ENCODE measurements at places on chromosomes 5 and 9.

DNA sequence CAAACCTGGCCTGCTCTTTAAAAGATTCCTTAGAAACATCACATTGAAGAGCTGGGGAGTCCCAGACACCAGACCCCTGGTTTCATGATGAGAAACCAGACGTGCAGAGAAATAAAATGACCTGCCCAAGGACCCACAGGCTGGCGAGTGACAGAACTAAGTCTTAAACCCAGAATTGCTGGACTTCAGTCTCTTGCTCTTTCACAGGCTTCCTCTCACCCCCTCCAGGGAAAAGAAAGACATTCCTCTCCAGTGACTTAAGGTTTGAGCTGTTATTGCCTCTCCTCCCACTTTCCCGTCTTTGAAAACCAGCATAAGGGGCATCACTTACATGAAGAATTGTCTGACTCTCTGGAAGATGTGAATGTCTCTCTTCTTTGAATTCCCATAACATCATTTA is 535.2 kb downstream of the IRX1 start:
- DNase-seq = no peak

GRCh38 chr9:27717991-27718390 is 144.7 kb upstream of the C9orf72 start:
- no peak for DNase-seq

DNA sequence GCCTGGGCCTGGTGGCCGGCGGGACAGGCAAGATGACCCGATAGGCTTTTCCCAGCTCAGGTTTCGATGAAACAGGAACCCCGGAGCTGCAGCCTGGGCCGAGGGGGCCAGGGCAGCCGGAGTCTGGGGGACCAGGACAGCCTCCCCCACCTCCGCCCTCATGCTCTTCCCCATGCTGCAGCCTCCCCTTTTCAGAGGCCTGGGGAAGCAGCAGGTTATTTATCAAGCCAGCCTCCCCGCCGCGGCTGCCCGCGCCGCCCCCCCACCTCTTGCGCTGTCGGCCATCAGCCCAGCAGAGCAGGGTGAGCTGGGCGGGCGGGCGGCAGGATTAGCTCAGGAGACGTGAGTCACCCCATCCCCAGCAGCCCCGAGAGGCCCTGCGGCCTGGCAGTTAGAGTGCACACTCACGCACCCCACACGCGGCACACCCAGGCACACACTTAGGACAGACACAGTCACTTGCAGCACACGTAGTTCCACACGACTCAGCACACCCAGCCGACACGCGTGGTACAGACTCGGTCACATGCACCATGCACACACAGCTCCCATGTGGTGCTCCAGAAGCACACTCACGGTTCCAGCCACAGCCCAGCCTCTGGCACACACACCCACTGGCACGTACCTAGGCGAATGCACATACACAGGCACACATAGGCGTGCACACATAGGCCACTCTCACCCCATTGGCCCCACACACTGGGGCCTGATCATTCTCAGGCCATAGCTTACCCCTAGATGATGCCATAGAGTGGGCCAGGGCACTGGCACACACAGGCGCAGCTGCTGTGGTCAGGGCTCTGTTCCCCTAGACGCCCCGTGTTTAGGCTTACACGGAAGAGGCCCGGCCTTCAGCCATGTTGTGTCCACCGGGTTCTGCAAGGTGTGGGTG is 13.0 kb downstream of the CXXC5 start:
- DNase-seq = no peak

DNA sequence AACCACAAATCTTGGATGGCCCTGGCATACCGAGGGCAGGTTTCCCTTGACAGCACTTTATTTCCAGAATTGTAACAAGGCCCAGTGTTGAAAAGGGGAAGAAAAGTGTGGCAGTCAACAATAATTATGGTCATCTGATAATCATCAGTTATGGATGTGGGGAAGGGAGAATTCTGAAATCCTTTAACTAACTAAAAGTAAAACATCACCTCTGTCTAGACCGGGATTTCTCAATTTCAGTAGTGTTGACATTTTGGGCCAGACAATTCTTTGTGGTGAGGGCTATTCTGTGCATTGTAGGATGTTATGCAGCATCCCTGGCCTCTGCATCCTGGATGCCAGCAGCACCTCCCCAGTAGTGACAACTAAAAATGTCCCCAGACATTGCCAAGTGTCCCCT is 140.4 kb downstream of the PSAT1 start:
- no peak for DNase-seq
